Midbrain (tissue), 1 donor: ENCODE measurements at places on chromosomes 6 and 20.
A peak's percentile ranks its signal among the peaks of the same experiment; 100 is the strongest.

GRCh38 chr6:95576998-95577303 is 384 bp upstream of the MANEA start:
- DNase-seq: no peak

GRCh38 chr6:153662982-153663381 is 376.1 kb upstream of the OPRM1 start:
- no peak for DNase-seq

DNA sequence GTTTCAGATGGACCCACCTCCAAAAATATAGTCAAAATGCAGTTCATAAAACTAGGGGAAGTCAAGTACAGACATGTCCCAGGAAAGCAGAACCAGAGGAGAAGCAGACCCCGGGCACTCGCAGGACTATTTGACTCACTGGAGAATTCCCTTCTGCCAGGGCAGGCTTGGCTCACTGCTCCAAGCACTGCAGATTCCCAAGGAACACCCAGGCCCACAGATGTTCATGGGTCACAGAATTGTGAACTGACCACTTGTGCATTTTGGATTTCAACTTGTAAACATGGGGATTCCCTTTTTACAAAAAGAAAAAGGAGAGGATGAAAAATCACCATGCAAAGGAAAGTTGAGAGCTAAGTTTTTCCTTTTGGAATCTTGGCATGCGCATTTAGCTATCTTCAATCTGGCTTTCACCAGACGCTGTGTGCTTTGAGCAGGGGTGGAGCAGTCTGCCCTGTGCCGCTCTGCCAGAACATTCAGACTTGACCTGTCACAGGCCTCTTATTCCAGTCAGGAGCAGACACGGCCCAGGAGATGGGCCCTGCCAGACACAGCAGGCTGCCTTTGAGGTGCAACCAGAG is 237.5 kb upstream of the TAB2 start:
- peak; percentile 23 for DNase-seq

- no peak for DNase-seq
Measured at GRCh38 chr20:49337357-49337756, 59.5 kb upstream of the ZNFX1 start.

DNA sequence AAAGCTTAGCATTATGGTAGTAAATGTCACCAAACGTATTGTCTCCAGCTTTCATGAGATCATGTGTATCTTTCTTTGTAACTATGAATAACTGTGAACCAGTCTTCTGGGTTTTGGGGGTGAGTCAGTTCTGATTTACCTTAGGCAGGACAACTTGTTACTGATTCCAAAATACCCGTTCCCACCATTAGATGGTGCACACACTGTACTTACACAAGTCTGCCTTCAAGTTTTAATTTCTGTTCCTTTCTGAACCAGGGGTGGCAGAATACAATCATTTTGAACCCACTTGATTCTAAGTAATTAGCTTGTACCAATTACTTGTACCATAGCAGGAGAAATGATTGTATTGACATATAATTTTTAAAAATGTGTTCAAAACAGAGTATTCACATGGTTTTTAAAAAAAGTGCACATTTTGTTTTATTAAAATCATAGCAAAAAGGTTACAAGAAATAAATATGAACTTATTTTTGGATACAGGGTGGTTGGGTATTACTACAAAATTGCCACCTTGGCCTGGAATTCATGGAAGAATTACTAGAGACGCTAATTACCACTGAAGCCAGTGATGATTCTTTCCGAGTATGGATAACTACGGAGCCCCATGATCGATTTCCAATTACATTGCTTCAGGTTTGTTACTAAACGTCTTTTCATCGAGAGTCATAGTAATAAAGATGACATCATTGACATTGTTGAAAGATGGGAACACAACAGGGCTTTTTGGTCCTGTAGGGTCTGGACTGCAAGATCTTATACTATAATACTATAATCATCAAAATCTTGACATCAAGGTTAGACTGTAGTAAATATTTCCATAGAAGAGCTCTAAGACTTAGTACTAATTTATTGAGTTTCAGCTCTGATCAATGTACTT is 75.2 kb upstream of the GLP1R start:
- peak; percentile 44 for DNase-seq

- no peak for DNase-seq
Measured at GRCh38 chr6:118965371-118965770, 30.4 kb upstream of the MCM9 start.

DNA sequence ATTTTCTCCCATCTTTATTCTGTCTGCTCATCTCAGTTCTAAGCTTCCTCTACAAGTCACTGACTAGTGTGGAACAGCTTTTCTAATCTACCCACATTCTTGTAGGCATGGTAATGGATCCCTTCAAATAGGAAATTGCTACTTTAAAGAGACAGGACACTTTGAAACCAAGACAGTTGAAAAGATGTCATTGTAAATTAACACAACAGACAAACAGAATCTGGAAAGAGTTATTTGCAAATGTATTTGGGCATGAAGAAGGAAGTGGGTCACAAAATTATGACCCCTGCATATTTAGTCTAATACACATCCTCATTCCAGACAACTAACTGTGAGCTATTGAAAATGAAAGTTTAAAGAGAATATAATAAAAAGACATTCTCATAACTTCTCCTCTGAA is 298.2 kb upstream of the MARCKS start:
- DNase-seq: no peak

GRCh38 chr6:166989427-166990032 is 9.7 kb upstream of the CEP43 start:
- peak; percentile 17 for DNase-seq

GRCh38 chr20:30484009-30484748 is 773.3 kb upstream of the DEFB115 start:
- no peak for DNase-seq
